ENCODE measurements at places on chromosomes 2 and 18. TPM values are rescaled to one million over a fixed set of nuclear protein-coding genes. Genes with fewer than 3 reads are reported as not detected.

DNA sequence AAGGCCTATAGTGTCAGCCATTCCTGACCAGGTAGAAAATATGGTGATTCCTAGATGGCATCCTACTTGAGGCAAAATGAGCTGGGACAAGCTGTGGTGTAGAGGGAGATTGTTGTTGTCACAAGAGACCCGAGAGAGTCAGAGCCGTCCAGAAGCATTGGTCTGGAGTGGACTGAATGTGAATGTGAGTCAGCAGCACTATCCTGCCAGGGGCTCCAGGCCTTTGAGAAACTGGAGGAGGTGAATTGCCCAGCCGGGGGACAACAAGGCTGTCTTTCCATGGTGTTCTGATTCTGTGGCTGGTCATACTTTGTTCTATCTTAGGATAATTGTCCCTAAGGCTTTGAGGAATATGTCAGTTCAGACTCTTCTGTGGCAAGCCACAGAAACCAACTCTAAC, 29.4 kb upstream of the EIF2AK3 start:
- DNase-seq = no peak

DNA sequence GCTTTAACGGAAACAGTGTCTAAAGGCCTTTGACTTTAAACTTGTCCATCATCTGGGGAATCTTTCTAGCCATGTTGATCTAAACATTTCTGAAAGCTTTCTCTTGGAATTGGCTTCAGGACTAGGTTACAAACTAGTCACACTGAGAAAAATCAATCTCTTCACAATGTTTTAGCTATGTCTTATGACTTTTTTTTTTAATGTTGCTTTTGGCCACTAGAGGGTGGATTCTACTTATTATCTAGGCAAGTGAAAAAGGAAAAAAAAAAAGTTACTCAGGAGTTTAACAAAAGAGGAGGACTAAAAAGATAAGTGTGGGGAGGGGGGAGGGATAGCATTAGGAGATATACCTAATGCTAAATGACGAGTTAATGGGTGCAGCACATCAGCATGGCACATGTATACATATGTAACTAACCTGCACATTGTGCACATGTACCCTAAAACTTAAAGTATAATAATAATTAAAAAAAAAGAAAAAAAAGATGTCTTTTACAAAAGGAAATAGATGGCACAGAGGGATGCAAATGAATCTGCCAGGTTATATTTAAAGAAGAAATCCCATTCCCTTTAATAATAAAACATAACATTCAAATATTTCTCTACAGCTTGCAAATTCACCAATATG, 160.4 kb upstream of the PID1 start:
- no peak for DNase-seq

DNA sequence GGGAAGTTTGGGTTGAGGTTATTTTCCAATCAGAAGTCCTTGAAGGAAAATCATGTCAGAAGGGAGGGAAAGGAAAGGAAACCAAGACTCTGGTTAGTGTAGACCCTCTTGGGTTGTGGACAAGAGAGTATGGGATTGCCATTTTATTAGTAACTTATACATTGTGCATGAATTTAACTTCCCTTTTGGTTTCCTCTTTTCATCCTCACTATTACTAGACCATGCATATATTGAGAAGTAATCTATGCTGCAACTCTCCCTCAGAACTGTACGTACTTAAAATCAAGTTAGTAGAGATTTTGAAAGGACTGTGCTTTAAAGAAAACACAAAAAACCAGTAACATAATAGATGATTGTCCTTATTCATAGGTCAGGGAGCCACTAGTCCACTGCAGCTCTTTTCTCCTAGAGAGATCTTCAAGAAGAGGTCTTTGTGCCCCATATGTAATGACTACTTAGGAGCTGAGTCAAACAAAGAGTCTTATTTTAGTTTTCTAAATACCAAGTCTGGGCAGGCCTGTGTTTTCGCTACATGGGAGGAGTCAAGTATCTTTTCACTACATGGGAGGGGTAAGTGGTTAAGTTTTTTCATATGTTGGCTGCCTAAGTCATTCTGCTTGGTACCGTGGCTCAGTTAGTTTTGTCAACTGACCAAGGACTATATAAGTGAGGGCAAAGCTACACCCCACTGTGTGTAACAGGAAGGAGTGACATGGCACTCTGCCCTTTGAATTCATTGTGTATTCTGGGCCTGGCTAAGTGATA, 25.2 kb upstream of the FAM117B start:
- no peak for DNase-seq

- no peak for DNase-seq
Observed at GRCh38 chr2:218999021-218999880, 6.0 kb upstream of the CRYBA2 start.

DNA sequence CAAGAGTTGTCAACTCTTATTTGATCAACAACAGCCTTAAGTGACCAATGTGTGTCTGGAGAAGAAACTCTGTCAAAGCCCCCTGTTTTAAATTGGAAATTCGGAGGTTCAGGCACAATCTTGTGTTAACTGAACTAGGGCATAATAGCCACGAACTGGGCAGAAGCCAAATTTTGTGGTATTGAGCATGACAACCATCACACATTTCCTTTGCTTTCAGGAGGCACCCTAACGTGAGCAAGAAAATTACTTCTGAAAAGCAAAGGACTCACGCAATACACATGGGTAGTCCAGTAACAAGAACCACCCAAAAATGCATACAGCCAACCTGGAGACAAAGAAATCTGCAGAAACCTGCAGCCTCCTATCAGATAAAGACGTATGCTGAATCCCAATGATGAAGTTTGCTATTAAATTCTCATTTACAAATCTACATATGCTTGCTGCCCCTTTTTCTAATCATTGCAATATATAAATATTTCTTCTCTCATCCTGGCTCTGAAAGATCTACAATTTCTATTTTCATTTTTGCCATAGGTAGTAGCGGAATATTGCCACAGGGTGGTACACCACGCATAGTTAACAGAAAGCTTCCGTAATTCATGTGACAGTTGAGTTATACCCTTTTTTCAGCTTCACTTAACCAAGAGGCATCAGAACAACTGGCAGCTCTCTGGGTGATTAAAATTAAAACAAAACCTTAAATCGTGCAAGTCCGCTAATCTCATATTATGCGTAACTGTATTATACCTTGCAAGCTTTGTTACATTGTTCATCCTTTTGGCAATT, 495.8 kb downstream of the NRXN1 start:
- DNase-seq = no peak

DNA sequence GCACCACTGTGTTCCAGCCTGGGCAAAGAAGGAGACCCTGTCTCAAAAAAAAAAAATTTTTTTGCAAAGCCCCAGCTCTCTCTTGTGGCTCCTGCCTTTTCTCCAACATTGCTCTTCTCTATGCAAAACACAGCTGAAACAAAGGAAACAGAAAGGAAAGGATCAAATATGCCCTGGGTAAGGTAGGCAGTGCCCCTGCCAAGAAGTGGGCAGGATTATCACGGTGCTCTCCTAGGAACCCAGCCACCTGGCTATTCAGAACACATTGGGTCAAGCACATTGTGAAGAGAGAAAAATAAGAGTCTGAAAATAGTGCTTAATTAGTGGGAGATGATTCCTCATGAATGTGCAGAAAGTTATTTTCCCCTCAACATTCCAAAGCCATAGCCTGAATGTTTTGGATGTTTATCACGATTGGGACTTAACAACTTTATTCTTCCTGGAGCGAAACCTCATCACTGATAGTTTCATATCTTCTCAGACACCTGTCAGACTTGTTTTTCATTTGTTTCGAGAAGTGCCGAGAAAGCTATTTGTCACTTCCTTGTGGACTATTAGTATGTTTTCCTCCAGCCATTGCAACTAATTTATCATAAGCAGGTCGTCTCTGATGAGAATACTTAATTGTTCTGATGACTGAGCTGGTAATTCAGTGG, 42.7 kb upstream of the RPL31 start:
- DNase-seq = no peak

DNA sequence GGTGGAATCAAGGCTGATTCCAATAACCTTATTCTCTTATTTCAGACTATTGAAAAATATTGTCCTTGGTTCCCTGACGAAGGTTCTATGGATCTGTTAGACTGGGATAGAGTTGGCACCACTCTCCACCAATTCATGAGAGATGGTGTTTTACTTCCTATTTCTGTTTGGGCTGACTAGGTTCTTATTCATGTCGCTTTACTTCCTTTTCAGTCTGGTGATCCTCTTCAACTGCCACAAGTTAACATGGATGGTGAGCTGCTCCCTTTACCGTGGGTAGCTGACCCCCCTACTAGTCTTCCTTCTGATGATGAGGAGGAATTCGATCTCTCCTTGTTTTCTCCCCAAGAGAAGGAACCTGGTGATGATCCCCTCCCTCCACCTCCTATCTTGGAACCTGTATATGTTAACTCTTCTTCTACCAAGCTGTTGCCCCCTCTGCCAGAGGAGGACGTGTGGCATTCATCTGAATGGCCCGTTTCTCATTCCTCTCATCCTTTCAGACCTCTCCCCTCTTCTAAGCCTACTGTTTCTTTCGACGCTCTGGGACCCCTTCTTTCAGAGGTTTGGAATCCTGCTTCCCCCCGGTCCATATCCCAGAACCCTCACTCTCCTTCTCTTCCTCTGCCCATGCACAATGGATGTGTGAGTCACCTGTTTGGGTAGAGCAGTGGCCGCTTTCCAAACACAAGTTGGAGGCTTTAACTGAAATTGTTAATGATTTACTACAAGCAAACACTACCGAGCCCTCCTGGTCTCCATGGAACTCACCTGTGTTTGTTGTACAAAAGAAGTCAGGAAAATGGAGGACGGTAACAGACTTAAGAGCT, 13.5 kb upstream of the CNOT11 start:
- DNase-seq = no peak

Gene RAMP1
- total RNA-seq = 7.6 TPM

- DNase-seq = no peak
Observed at GRCh38 chr2:239407112-239407511, 6.3 kb upstream of the HDAC4 start.

DNA sequence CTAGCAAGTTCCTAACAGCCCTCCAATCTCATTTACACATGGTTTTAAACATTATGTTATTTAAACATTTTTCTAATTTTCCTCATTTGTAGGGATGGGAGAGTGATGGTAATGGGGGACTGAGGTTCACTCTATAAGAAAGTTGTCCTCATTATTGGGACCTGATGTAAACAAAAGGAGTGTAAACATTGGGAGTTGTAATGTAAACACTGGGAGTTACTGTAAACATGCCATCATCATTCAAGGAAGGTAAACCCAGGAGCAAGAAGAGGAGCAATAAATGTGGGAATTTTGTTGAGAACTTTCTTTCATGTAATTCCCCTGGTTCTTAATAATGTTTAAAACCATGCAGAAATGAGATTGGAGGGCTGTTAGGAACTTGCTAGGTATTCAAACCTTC, 17.8 kb downstream of the RFTN2 start:
- no peak for DNase-seq

Gene ALLC
- 0.47 TPM for total RNA-seq

Gene FAM124B
- total RNA-seq = 0.46 TPM

DNA sequence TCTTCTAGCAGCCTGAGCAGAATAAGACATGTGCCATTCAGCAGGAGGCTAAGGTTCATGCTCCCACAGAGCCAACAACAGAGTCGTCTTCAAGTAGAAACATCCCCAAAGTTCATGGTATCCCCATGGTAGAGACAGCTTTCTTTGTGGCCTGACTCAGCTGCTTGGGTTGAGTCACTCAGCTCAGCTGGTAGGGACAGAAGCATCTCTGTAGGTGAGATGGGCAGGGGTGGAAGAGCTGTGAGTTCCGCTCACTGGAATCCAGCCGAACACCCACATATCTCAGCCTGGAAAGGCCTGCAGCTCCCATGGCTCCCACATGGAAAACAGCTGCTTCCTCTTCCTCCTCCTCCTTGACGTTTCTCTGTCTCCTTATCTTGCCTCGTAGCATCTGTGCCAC, 792.7 kb downstream of the RNF144A start:
- DNase-seq = no peak

GRCh38 chr18:4369705-4370104, 85.4 kb downstream of the DLGAP1 start:
- no peak for DNase-seq

DNA sequence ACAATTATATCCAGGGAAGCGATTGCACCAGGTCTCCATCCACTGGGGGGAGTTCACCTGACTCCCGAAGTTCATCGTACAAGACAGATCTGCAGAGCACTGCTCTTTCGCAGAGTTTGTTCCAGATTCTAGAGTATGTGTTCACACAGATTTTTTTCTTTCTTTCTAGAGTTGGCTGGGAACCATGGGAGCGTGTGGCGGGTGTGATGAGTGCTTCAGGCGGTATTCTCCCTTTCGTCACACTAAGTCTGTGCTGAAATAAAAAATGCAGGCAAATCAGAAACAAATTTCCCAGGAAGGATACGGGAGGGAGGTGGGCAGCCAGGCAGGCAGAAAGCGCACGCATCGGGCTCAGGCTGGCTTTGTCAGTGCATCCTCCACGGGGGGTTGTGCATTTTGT, 129.8 kb upstream of the SOX11 start:
- no peak for DNase-seq

Gene IL1A
- not detected for total RNA-seq

Gene C1QL2
- not detected for total RNA-seq

Gene MARCHF7
- total RNA-seq = 65.9 TPM

- DNase-seq = no peak
Observed at GRCh38 chr2:171652416-171652785, 34.9 kb upstream of the DYNC1I2 start.

GRCh38 chr2:221314786-221315185, 257.3 kb downstream of the EPHA4 start:
- DNase-seq = no peak

GRCh38 chr2:17164550-17164949, 353.7 kb downstream of the RAD51AP2 start:
- DNase-seq = no peak

Gene QPCT
- total RNA-seq = 334 TPM

- no peak for DNase-seq
Observed at GRCh38 chr18:60021556-60021955, 121.8 kb downstream of the PMAIP1 start.

GRCh38 chr18:62500174-62500573, 22.7 kb upstream of the ZCCHC2 start:
- no peak for DNase-seq

Gene MAP2
- total RNA-seq = 11.8 TPM

- DNase-seq = no peak
Observed at GRCh38 chr2:174492963-174493431, 6.2 kb upstream of the GPR155 start.

DNA sequence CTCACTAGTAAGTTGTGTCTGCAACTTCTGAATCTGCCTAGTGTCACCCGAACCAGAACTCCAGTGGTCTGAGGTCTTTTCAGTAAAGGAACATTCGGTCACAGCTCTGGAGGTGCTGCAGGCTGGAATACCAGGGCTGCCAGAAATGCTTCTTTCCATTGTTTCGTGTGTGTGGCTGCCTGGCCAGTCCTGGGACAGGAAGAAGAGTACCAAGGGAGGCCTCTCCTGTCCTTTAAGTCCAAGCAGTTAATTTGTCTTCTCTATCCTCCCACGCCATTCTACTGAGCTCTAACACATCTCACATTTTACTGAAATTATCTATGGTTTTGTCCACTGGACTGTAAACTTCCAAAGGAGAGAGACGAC, 196.0 kb downstream of the LNPK start:
- no peak for DNase-seq

Gene RGPD3
- 0.11 TPM for total RNA-seq

- no peak for DNase-seq
Observed at GRCh38 chr2:112795774-112796173, 11.5 kb upstream of the IL1A start.

Gene EML6
- total RNA-seq = 17.3 TPM

- DNase-seq = no peak
Observed at GRCh38 chr2:95061119-95061512, 35.6 kb downstream of the MAL start.
